Activated T-helper 9 cell treated with anti-CD3 and anti-CD28 coated beads, Interleukin-2, amount 50 U/mL, for 16 hours (primary cell): ENCODE measurements at places on chromosomes 2 and 18.

GRCh38 chr18:9926223-9926894, 12.5 kb downstream of the VAPA start:
- no peak for DNase-seq

DNA sequence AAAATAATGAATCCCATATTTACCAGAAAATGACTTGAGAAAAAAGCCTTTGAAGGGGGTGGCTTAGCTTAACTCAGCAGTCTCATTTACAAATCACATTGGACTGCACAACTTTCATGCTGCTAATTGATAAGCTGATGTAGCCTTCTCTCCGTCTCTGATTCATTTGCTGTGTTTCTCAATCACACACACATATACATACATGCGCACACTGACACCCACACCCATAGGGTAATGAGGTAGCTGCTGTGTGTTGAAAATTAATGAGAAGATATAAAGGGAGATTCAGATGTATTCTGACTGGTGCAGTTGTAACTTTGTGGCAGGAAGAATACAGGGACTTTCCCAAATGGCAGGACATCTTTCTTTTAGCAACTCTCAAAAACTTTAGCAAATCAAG, 141.9 kb upstream of the GCFC2 start:
- DNase-seq: no peak

- no peak for DNase-seq
Measured at GRCh38 chr2:222969491-222969890, 82.5 kb upstream of the KCNE4 start.

- no peak for DNase-seq
Measured at GRCh38 chr2:205187731-205188130, 494.6 kb upstream of the NRP2 start.
